ENCODE measurements at places on chromosomes 11 and 22.
A peak's percentile ranks its signal among the peaks of the same experiment; 100 is the strongest.

DNA sequence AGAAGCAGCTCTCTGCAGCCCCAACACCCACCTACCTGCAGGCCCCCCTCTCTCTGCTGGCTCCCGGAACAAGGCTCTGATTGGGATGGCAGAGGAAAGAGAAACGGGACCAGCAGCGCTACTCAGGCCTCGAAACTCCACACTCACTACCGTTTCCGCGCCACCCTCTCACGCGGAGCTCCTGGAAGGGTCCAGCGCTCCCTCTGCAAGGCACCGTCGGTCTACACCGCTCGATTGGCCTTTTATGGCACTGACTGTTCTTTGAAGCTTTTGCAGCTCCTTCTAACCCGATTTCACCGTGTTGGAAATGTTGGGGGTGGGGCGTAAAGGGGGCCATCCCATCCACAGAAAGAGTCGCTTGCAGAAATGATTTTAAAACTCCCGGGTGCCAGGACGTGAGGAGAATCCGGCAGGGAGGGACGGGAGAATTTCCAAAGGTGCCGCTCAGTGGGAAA is 323 bp upstream of the PANX1 start:
- no peak for DNase-seq

- DNase-seq, result no peak
These were observed 63.5 kb downstream of the ATM start for GRCh38 chr11:108286370-108286769.

GRCh38 chr11:62680825-62681240 is 2.0 kb upstream of the UBXN1 start:
- peak; percentile 57 for DNase-seq

DNA sequence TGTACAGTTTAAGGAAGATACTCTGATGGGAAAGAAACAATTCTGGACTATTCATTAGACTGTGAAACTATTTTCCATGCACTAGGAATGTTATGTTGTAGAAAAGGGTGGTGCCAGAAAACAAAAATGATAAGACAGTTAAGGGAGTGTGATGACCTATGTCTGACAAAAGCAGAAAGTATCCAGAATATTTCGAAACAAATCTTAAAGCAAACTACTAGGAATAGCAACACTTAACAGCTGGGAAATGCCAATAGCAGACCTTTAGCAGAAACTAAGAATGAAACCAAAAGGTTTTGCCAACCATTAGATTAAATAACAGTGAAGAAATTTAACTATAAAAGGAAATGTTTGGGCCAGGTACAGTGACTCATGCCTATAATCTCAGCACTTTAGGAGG is 3.3 kb upstream of the ARHGAP20 start:
- DNase-seq, result no peak

DNA sequence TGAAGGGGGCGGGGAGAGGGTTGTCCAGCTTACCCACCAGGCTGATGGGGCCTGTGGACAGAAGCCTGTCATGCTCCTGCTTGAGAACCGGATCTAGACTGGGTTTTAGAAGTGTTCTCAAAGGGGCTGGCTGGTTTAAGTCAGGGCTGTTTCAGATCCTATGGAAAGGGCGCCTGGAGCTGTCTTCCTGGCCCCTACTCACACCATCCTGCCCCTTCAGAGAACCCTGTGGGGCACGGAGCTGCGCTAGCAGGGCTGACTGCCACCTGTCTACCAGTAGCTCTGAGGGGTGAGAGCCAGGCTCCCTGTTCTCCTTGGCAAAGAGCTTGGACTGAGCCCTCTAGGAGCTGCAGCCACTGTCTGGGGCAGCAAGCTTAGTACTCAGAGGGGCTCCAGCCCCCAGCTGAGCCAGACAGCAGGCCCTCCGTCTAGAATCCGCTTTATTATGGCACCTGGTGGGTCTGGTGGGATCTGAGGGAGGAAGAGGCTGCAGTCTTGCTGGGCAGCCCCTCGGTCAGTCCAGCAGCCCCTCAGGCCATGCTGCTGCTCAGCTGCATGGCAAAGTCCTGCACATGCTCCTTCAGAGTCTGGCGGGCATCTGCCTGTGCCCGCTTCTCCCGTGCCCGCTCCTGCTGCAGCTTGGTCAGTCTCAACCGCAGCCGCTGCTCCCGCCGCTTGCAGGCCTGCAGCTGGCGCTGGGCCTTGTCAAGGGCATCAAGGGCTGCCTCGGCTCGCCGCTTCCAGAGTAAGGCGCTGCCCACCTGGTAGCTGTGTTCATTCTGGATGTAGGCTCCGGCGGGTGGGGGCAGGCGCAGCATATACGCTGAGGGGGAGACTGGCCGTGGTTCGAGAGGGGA is 2.3 kb downstream of the THAP7 start:
- no peak for DNase-seq

- DNase-seq, result no peak
These were observed 9.4 kb downstream of the LRRC75B start for GRCh38 chr22:24583221-24584165.

Measured in ELF-1 (cell line).